T-helper 17 cell (primary cell): ENCODE measurements at places on chromosomes 6 and 20. TPM values are rescaled to one million over a fixed set of nuclear protein-coding genes. Genes with fewer than 3 reads are reported as not detected.

SAPCD1 gene
- total RNA-seq = 4.2 TPM

GCNT2 gene
- 4.0 TPM for total RNA-seq

ALDH8A1 gene
- 3.4 TPM for total RNA-seq

HLA-DOB gene
- 6.6 TPM for total RNA-seq

NRSN1 gene
- total RNA-seq = not detected

GNAS-AS1 gene
- total RNA-seq = not detected

TCP11 gene
- not detected for total RNA-seq

PPP2R5D gene
- 28.4 TPM for total RNA-seq

CALHM6 gene
- total RNA-seq = 6.5 TPM

C20orf141 gene
- total RNA-seq = not detected
